Mucosa of descending colon (tissue), 3 donors: ENCODE measurements at places on chromosomes 3 and 15. TPM values are rescaled to one million over a fixed set of nuclear protein-coding genes. Genes with fewer than 3 reads are reported as not detected.

Gene CCK
- total RNA-seq, result 11.1 TPM

GRCh38 chr15:39156646-39157250 is 424.1 kb upstream of the THBS1 start:
- DNase-seq, result no peak

Gene INKA1
- total RNA-seq, result 2.8 TPM

Gene ACY1
- 79.9 TPM for total RNA-seq

- no peak for DNase-seq
These were observed 1.8 kb downstream of the ONECUT1 start for GRCh38 chr15:52788099-52788986.

Gene GOLGA6D
- total RNA-seq, result not detected

- DNase-seq, result no peak
These were observed 40.6 kb upstream of the DHX36 start for GRCh38 chr3:154364849-154365248.

Gene CMTM8
- 8.4 TPM for total RNA-seq

- DNase-seq, result no peak
These were observed 13.5 kb upstream of the KCNMB3 start for GRCh38 chr3:179264449-179264848.

Gene TMEM207
- total RNA-seq, result not detected

GRCh38 chr3:71393093-71393492 is 190.4 kb downstream of the FOXP1 start:
- DNase-seq, result no peak

DNA sequence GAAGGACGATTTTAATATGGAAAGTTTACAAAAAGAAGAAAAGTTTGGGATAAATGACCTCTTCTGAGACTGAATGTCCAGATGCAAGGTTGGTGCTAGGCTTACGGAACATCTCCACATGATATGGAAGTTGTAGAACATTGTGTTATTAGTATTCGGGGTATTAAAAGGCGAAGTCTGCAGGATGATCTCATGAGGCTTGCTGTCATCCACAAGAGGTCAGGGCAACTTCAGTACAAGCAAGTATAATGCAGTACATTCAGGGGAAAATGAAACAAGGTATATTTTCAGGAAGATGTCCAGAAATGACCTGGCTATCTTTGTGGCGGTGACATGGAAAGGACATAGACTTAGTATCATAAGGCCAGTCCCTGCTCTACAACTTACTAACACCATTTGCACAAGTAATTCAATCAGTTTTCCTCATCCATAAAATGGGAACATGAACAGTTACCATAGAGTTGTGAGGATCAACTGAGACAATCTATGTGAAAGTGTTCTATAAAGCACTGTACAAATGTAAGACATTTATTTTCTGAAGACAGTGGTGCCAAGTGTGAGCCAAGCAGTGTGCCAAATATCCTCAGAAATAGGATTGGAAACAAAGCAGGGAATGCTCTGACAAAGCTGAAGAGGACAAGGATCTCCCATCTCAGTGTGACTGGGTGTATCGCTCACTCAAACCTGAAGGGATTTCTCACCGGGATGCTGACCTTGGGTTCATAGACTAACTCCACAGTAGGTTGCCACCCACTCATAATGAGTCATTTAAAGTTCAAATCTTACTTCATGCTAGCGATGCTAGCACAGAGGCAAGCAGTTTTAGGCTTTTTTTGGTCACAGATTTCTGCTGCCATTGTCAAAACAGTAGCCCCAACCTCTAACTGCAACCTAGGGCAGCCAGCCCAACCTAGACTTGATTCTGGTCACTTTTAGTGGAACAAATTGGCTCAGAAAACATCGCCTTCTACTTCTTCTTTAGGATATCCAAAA is 118.3 kb downstream of the TIGIT start:
- DNase-seq, result no peak

Gene SAXO2
- total RNA-seq, result 1.3 TPM

DNA sequence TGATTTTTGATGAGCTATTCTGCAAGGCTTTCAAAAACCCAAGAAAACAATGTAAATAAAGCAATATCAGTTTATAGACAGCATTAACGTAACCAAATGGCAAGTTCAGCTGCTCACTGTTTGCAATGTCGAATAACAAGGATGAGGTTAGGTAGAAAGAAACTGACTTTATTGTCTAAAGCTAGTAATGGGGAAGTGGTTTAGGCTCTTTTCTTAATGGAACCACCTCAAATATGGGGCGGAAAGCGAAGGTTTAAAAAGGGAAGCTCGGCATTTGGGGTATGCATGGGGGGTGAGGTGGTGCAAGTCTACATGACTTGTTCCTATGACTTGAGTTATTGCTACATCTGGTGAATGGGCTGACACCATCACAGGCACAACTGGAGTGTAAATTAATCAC is 1060.2 kb downstream of the NSUN3 start:
- no peak for DNase-seq

Gene RNF13
- total RNA-seq, result 85.0 TPM

Gene ZNF660
- total RNA-seq, result 0.67 TPM

Gene SPINK8
- total RNA-seq, result not detected

GRCh38 chr3:195907934-195908693 is at the start of gene TNK2:
Gene TNK2 (minus strand): TSS chr3:195908551. CDS start chr3:195888588, 19,963 bp downstream.
- peak; percentile 81 for DNase-seq

GRCh38 chr3:44337248-44337785 is 1.2 kb upstream of the TCAIM start:
- no peak for DNase-seq

DNA sequence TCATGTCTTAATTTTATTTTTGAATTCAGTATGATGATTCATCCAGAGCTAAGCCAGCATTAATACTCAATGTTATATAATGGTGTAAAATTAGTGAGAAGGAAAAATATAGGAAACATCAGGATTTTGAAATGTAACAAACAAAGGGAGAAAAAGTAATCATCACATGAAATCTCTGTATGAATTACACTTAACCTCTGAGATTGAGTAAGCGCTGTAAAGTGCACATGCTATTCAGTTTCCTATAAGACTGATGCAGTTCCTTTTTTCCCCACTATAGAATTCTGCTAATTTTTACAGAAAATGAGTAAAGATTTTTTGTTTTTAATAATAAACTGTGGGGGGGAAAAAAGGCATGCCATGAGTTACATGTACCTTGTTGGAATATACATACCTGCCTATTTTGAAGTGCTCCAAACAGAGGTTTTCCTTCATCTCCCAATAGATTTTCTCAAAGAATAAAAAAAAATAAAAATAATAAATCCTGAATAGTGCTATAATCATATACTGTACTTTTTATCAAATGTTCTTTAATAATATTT is 64.0 kb upstream of the TTBK2 start:
- no peak for DNase-seq

Gene CCR4
- 1.3 TPM for total RNA-seq

Gene SNTN
- total RNA-seq, result 0.36 TPM

Gene SAMD7
- total RNA-seq, result not detected

GRCh38 chr15:95293456-95294031 is 1037.0 kb upstream of the NR2F2 start:
- no peak for DNase-seq

DNA sequence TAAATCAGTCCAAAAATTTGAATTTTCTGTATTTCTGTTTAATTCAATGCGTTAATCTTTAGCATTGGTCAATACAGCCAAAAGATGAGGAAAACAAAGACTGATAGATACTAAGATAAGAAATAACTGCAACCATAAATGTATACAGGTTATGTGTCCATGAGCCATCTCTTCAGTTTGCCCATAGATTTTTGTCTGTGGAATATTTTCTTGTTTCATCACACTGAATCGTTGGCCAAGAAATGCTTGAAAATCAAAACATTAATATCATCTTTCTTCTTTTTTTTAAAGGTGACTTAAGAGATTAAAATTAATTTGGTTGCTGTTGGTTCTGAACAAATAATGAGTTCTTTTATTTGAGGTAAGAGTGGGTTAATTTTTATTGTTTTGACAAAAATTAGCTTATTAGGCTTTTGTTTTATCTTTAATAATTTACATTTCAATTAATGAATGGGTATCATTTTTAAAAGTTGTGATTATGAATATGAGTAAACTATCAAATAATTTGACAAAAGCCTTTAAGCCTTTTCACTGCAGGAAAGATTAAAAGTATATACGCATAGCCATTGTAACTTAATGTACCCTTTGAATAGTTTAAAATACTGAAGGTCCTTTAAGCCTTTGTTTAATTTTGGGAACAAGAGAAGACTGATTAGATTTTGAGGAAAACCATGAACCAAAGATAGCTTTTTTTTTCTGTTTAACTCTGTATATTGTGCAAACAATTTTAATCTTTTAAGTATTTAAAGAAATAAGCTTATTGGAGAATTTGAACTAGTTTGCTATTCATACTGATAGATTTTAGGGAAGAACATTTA is 14.7 kb upstream of the CHD2 start:
- DNase-seq, result no peak

- DNase-seq, result no peak
These were observed 48.2 kb upstream of the MYO5C start for GRCh38 chr15:52343831-52344230.

Gene CIAO2A
- total RNA-seq, result 94.5 TPM

Gene CADPS
- total RNA-seq, result 6.2 TPM

Gene MAGEL2
- 0.54 TPM for total RNA-seq

Gene FBLN2
- 48.9 TPM for total RNA-seq

- no peak for DNase-seq
These were observed 83.3 kb downstream of the EDEM1 start for GRCh38 chr3:5270666-5271371.

GRCh38 chr3:182327196-182327681 is 466.1 kb upstream of the ATP11B start:
- DNase-seq, result no peak
